ENCODE measurements at places on chromosomes 13 and 19.

GRCh38 chr13:47039106-47039505 is 142.3 kb upstream of the HTR2A start:
- no peak for DNase-seq

GRCh38 chr19:33032218-33032781 is 32.4 kb downstream of the RHPN2 start:
- no peak for DNase-seq

DNA sequence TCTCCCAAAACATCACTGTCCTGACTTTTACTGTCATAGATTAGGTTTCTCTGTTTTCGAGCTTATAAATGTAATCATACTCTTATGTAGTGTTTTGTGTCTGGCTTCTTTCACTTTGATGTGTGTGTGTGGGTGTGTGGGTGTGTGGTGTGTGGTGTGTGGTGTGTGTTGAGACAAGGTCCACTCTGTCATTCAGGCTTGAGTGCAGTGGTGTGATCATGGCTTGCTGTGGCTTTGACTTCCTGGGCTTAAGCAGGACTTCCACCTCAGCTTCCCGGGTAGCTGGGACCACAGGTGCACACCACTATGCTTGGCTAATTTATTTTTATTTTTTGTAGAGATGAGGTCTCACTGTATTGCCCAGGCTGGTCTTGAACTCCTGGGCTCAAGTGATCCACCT is 59.6 kb downstream of the PDS5B start:
- no peak for DNase-seq

GRCh38 chr13:23579896-23580683 is 9.9 kb downstream of the TNFRSF19 start:
- no peak for DNase-seq
